ENCODE measurements at places on chromosomes 7 and 10.

GRCh38 chr10:43867113-43867512 lies 218.4 kb upstream of the ZNF32 start:
- no peak for DNase-seq

- DNase-seq: peak; percentile 49
These were observed 152.0 kb downstream of the SVIL start for GRCh38 chr10:29482591-29483431.

- no peak for DNase-seq
These were observed 44.7 kb downstream of the DOCK4 start for GRCh38 chr7:112161253-112162141.

DNA sequence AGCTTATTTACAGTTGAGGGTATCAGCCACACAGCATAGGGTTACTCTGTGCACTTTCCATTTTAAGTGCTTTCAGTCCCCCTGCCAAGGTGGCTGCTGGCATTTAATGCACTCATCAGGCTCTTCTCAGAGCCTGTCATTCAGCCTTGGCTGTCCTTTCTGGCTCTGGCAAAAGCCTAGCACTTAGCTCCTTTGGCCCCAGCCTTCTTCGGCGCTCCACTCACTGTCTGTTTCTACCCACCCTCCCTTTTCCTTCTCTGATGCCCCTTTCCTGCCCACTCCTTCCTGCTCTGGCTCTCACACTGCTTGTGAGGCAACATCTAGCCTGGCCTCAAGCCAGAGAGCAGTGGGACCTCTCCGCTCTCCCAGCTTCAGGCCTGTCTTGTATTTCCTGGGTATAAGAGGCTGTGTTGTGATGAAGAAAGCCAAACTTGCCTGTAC lies 60.2 kb downstream of the WIPF3 start:
- no peak for DNase-seq

GRCh38 chr7:28684650-28685241 lies 272.4 kb downstream of the CREB5 start:
- no peak for DNase-seq

DNA sequence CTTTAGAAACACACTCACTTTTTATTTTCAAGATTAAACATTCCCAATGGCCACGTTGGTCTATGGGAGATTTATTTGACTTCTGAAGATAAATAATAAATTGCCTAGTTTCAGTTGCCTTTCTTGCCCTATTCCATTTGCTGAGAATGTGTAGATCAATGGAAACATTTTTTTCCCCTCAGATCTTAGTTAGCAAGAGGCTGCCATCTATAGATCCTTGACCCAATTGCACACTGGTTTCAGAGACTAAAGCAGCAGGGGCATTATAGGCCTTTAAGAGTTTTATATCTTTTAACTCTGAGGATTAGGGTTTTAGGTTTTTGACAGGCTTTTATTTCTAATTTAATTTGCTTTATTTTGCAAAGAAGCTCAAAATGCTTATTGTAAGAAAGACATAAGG lies 163.2 kb upstream of the GPR26 start:
- DNase-seq: no peak

GRCh38 chr10:112461029-112461887 lies 14.2 kb downstream of the VTI1A start:
- DNase-seq: no peak

GRCh38 chr7:106393564-106394251 lies 108.9 kb upstream of the NAMPT start:
- DNase-seq: no peak

- DNase-seq: no peak
These were observed 21.5 kb upstream of the GRIFIN start for GRCh38 chr7:2497500-2498336.

DNA sequence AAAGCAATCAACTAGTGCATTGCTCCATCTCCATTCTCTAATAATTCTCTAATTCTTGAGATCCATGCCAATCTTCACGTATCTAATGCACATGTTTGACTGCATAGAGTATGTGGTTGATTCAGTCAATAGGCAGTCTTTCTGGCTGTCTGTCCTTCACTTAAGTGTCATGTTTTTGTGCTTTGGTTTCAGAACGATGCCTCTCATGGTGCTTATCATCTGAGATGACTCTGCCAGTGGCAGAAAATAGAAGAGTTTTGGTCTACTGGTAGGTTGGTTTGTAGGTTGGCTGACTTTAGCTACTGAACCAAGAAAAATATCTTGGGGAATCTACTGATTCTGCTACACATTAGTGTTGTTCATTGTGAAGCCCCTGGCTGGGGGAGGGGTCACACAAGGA lies 364.2 kb downstream of the SFMBT2 start:
- DNase-seq: no peak

DNA sequence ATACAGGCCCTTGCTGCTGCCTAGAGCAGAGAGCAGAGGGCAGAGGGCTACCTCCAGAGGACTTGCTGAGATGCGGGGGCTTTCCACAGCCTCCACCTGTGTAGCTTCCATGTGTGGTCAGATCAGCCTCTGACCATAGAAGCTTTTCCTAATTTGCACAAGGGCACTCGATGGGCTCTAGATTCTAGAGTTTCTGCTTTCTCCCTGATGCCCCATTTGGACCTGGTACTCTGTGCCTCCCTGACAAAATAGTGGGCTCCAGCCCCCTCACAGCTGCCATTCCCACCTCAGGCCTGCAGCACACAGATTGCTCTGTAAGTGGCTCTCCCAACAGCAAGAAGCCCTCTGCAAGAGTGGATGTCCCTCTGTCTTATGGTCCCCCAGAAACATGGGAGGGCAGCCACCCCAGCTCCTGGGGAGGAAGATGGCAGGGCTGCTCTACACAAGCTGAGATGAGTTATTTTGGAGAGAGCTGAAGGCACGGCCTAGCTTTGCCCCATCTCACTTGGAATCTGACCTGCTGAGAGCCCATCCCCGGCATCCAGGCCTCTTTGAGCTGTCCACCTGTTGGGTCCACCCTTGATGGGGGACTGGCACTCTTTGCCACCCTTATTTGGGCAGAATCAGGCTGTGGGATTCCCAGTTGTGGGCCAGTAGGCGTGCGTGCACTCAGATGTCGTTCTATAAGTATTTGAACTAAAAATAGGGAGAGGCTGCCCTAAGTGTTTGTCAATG lies 16.7 kb downstream of the TMEM273 start:
- DNase-seq: no peak

DNA sequence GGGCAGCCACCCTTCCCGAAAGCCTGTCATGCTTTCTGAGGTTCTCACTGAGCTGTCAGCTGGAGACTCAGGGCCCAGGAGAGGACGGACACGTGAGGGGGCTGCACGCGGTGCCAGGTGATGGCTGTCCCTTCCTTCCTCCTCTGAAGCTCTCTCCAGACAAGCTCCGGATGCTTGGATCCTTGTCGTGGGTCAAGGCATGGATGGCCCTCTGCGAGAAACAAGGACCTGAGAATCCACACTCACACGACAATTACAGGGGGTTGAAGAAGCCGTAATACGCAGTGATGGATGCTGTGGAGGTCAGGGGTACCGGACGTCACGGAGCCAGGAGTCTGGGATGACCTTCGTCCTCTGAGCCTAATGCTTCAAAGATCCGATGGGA lies 170.3 kb downstream of the USP6NL start:
- no peak for DNase-seq

GRCh38 chr7:99459087-99459486 lies 6.9 kb downstream of the ATP5MF start:
- no peak for DNase-seq

DNA sequence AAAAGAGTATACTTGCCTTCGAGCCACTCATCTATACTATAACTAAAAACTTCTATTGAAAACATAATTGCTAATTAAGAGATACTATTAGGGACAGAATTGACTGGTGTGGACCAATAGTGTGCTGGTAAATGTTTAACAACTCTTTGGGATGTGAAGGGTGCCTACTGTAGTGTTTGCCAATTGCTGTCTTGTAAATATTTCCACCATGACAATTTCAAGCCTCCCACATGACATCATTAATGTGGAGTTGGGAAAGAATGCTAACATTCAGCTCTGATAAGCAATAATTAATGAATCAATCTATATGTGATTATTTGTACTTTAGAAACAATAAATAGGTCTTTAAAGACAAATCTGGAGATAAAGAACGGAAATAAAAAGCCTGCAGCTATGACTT lies 136.8 kb downstream of the DGKB start:
- no peak for DNase-seq

DNA sequence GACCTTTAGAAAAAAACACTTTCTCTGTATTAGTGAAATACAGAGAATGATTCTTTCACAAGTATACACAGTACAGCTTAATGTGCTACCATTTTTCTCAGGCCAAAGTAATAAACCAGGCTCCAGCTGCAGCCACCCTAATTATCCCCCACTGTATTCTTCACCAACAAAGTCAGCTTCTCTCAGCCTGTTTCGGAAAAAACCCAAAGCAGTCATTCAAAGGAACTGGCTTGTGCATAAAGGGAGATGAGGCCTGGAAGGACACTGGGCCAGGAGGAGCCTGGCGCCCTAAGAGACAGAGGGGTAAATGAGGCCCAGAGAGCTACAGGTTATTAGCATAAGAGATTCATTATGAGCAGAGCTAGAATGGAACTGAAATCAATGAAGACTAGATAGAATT lies 9.2 kb downstream of the USP54 start:
- no peak for DNase-seq

- peak; percentile 46 for DNase-seq
These were observed 457 bp downstream of the ACADSB start for GRCh38 chr10:123009105-123009820.

DNA sequence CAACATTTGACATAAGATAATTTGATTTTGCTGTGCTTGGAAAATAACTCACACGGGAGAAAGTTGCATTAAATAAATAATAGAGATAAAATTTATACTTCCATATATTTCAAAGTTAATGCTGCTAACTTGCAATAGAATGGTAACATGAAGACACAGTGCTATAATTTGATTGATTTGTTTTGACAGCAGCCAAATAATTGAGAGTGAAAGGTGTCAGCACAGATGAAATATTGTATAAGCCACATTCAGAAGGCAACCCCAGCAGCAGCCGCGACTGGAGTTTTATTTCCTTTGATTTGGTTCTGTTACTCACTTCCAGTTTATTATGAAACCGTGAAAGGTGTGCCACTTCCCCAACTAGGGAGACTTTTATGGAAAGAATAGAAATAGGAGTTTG lies 242.2 kb downstream of the POU6F2 start:
- DNase-seq: no peak

DNA sequence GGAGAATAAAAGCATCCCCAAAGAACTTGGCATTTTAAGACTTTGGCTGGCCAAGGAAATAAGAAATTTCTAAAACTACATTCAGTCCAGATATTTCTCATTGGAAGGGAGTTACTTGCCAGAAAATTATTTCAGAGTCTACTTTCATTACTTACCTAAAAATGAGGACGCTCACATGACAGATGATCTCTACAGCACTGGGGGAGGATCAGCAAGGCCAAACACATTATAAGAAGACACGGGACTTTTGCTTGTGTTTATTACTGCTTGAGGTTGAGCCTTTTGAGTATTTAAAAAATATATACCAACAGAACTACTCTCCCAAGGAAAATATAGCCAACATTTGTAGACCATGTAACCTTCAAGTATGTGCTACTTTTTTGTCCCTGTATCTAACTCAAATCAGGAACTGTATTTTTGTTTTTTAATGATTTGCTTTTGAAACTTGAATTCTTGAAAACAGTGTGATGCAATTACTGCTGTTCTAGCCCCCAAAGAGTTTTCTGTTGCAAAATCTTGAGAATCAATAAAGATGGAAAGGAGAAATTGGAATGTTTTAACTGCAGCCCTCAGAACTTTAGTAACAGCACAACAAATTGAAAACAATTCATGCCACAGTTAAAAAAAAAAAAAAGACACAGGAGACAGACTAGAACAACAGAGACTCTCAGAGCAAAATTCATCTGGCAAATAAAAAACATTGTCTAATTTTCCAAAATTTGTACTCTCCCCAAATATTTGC lies 128.1 kb downstream of the ZNF438 start:
- DNase-seq: no peak

DNA sequence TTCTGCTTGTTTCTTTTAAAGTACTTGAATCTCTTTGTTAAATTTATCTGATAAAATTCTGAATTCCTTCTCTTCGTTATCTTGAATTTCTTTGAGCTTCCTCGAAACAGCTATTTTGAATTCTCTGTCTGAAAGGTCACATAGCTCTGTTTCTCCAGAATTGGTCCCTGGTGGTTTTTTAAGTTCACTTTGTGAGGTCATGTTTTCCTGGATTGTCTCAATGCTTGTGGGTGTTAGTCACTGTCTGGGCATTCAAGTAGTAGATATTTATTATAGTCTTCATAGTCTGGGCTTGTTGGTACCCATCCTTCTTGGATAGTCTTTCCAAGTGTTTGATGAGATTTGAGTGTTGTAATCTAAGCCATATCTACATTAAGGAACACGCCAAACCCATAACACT lies 1060.6 kb downstream of the LRMDA start:
- no peak for DNase-seq

- no peak for DNase-seq
These were observed 4.8 kb upstream of the ZNF783 start for GRCh38 chr7:149257146-149257545.
